ENCODE measurements at places on chromosomes 13 and 19.

GRCh38 chr13:106533101-106533942, 2.1 kb downstream of the EFNB2 start:
- DNase-seq = peak; percentile 92

- DNase-seq = no peak
Observed at GRCh38 chr13:33577007-33577406, 240.9 kb upstream of the RFC3 start.

GRCh38 chr13:52195401-52195837, 36.0 kb upstream of the NEK3 start:
- peak; percentile 74 for DNase-seq

DNA sequence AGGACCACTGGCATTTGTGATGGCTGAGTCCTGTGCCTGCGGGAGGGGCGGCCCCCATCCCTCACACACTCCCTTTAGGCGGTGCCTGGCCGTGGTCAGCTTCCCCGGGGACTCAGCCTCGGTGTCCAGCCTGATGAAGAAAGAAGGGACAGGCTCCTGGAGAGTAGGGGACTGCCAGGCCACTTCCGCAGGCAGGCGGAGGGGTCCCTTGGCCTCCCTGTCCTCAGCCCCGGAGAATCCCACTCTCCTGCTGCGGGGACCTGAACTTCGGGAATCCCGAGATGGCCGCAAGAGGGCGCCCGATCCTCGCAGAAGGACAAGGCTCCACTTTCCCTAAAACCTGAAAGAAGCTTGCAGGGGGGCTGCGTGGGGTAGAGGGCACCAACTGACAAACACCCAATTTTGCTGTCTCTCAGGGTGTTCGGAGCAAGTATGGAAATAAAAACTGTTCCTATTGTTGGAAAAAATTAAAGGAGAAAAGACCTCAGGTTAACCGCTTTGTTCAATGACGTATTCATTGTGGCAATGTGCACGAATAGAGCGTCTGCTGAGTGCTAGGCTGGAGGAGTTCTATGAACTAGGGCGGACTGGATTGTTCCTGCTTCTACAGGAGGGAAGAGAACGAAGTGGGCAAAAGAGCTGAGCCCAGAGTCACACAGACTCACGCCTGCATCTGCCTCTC, 297.3 kb downstream of the ZNF536 start:
- DNase-seq = peak; percentile 89

- DNase-seq = no peak
Observed at GRCh38 chr19:1417145-1417544, 9.8 kb downstream of the DAZAP1 start.

GRCh38 chr19:37334179-37335071, 36.5 kb upstream of the ZNF527 start:
- peak; percentile 98 for DNase-seq

- no peak for DNase-seq
Observed at GRCh38 chr13:40527914-40528313, 138.5 kb downstream of the FOXO1 start.

- peak; percentile 61 for DNase-seq
Observed at GRCh38 chr19:49727217-49728030, 35.7 kb downstream of the TSKS start.

DNA sequence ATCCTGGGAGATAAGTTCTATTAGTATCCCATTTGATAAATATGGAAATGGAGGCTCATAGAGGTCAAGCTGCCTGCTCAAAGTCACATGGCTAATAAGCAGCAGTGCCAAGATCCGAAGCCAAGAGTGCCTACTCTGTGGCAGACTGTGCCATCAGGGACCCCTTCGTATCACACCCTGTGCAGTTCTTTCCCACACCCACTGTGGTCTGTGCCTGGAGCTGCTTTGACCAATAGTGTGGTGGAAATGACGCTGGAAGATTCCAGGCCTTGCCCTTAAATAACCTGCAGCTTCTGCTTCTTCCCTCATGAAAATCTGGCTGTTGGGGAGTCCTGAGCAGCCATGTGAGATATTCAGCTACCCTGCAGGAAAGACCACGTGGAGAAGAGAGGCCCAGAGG, 10.1 kb downstream of the OPA3 start:
- no peak for DNase-seq

DNA sequence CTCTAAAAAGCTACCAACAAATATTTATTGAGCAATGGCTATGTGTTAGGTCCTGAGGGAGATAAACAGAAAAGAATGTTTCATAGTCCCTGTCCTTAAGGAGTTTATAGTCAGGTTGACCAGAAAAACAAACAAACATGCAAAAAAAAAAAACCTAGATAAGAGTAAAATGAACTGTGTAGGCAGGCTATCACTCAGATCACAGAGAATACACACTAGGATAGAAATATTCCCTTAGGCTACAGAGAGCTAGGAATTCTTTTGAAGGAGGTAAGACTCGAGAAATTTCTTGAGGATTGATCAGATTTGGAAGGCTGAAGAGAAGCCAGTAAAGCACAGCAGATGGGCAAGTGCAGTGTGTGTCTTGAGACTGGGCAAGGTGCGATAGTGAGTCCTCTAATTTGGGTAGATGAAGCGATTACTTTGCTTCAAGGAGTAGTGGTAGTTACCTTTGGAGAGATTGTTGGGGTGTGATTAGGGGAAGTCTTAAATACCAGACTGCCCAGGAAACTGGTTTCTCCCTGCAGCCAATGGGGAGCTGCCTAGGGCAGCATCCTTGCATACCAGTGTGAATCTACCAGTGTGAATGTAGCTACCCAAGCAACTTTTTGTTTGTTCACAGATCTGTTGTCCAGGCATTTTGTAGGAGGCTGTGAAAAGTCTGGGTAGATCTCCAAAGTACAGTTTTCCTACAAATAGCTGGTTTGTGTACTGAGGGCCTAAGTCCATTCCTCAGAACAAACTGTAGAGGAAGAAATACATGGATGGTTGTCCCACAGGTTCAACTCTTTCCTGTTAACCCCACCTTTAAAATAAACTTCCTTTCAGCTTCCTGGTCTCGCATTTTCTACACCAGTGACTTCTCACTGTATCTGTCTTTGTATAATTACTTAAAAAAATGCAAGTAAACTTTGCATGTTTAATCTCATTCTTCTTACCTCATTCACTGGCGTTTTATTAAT, 314.1 kb downstream of the KLF5 start:
- no peak for DNase-seq

DNA sequence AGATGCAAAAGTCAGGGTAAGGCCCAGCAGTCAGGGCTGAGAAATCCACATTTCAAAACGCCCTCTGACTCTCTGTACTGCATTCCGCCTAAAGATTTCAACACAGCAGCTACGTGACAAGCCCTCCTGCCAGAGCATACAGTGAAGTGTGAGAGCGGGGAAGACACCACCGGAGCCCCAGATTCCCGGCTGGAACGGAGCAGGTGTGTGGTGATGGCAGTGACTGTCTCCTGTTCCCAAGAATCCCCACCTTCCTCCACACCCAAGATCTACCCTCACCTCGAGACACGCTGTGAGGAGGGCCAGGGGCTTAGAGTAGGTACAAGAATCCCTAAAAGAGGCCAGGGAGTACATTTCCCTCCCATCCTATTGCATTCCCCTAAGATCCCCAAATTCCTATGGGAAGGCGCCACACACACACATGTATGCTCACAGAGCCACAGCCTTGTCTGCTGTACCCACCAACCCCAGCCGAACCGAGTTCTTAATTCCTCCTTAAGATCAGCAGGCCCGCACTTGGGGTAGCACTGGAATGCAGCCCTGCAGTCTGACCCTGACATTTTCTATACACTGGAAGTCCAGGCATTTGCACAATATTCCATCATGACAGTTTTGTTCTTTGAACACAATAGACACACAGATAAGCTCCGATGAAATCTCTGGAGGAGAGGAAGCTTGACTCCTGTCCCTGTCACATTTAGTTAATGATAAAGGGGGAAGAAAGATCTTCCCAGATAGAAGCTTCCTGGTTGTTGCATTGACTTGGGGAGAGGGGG, 102.9 kb downstream of the FOXO1 start:
- DNase-seq = no peak

DNA sequence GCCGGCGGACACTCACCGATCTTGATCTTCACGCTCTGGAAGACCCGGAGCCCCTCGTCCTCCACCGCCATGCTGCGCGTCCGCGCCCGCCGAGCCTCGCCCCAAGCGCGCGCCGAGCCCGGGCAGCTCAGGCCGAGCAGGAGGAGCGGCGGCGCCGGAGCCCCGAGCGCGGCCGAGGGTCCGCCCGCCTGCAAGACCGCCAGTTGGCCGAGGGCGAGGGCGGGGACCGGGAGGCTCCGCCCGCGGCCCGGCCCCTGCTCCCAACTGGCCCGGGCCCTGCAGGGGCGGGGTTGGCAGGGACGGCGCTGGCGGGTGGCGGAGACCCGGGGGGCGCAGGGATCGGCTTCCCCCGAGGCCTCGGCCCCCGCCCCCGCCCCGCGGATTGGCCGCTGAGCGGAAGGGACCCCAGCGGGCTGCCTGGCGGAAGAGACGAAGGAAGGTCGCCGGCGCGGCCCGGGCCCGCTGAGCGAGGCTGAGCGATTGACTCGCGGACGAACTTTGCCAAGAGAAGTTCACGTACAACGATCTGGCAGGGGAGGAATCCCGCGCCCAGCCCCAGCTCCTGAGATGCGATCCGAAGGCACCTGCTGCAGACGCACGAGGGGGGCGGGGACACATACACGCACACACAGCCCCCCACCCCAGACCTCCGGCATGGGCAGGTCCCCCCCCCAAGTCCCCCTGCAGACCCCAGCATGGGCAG, at the start of gene RASA3:
Gene RASA3 (minus strand): TSS at position 205 of the 703 bp plus-strand sequence. CDS start 134 bp downstream, at position 71.
- peak; percentile 91 for DNase-seq

- DNase-seq = no peak
Observed at GRCh38 chr13:93984052-93984451, 495.4 kb downstream of the DCT start.

- DNase-seq = no peak
Observed at GRCh38 chr19:40923934-40924391, 41.9 kb upstream of the CYP2A7 start.

DNA sequence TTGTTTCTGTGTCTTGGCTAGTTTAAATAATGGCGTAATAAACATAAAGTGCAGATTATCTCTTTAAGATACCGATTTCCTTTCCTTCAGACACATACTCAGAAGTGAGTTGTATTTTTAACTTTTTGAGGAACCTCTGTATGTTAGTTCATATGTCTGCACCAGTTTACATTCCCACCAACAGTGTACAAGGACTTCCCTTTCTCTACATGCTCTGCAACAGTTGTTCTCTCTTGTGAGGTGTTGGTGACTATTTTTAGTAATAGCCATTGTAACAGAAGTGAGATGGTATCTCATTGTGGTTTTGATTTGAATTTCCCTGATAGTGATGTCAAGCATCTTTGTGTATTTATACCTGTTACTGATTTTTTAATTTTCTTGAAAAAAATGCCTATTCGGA, 418.6 kb downstream of the UQCRFS1 start:
- DNase-seq = no peak

DNA sequence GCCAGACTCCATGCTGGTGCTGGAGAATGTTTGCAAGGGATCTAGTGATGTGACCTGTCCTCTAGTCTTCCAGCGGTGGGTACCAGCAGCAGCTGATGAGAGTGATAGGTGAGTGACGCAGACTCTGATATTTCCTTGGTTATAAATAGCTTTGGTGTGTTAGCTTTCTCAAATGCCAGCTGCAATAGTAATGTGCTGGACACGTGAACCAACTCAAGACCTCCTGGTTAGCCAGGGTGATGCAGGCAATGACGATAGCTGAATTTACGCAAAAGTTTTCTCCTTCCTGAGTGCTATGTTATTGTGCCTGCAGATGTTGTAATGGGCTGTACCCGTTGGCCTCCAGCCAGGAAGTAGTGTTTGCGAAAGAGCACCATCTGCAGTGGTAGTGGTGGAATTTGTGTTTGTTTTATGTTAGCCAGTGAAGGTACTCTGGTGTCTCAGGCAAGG, 129.5 kb downstream of the CYSLTR2 start:
- peak; percentile 17 for DNase-seq
